Stimulated activated CD8-positive, alpha-beta memory T cell treated with anti-CD3 and anti-CD28 coated beads, Interleukin-4, amount 100 ng/mL, for 4 hours (primary cell): ENCODE measurements at places on chromosomes 7 and 10.

DNA sequence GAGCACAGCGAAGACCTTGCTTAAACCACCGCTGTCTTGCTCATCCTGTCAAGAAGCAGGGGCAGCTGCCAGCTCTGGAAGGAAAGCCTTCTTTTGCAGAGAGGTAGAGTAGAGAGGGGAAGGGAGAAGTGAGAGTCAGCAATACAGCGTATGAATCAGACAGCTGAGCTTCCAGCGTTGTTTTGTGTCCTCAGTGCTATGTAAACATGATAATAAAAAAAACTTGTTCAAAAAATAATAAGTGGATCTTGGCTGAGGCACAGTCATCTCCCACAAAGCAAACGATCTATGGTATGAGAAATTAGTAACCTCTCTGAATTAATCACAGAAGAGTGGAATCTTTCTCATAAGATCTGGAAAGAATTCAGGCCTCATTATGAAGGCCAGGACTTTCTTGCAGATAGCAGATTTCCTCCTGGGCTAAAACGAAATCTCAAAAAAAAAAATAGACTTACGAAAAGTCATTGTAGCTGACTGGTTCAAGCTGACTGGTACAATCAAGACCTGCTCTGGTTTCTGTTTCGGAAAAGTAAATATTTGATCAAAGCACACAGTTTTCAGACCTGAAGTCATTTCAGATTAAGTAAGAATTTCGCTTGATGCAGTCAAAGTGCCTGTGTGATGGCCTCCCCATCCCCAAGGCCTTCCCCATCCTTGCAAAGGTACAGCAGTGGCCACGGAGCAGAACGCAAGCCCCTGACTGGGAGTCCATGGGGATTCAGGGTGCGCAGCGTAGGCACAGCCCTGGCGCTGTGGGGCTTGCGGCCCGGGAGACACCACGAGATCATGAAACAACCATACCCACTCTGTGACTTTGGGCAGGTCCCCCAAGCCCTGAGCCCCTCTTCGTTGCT, 29.4 kb downstream of the CHST15 start:
- no peak for DNase-seq

GRCh38 chr7:107394276-107394675, 75.6 kb upstream of the GPR22 start:
- no peak for DNase-seq

- no peak for DNase-seq
Measured at GRCh38 chr10:117275121-117275520, 34.2 kb downstream of the SLC18A2 start.

DNA sequence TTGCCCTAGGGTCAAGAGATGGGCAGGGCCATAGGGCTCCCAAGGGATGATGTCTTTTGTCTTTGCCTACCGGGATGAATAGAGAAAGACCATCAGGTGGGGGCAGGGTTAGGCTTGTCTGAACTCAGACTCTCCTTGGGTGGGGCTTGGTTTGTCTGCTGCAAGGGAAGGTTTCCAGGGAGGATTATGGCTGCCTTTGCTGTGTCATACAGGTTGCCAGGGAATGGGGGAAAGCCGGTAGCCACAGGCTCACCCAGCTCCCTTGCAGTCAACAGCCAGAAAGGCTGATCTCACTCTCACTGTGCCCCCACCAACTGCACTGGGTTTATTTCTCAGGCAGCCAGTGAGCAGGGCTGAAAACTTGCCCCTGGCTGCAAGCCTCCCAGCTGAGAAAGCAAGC, 253.2 kb downstream of the POLR1F start:
- DNase-seq, result no peak

DNA sequence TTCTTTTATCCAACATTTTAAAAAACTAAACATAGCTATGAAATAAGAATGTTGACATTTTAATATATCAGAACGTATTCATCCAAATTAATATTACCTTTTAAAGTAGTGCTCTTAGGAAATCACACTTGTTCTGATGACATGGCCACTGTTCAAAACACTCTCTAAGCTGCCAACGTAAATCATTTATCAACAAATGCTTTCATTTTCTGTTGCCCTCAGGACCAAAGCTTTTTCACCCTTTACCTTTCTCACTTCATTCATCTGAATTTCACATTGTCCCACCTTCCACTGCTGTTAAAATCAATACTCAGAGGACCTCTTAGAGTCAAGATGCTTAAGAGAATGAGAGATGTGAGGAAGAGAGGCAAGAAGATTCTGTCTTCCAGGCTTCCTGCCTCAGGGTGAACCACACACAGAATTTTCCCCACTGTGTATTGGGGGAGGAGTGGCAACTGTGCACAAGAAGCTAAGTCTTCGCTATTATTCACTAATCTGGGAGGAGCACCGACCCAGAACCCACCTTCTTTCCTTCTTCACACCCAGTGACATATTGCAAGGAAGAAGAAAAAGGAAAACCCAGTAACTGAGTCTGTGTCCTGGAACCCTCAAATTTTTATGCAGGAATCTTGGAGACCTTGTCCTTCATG, 21.0 kb downstream of the HIBADH start:
- DNase-seq, result no peak

- DNase-seq, result no peak
Measured at GRCh38 chr7:2717293-2718261, 29.6 kb downstream of the AMZ1 start.

- no peak for DNase-seq
Measured at GRCh38 chr10:122029499-122030199, 40.7 kb downstream of the TACC2 start.

DNA sequence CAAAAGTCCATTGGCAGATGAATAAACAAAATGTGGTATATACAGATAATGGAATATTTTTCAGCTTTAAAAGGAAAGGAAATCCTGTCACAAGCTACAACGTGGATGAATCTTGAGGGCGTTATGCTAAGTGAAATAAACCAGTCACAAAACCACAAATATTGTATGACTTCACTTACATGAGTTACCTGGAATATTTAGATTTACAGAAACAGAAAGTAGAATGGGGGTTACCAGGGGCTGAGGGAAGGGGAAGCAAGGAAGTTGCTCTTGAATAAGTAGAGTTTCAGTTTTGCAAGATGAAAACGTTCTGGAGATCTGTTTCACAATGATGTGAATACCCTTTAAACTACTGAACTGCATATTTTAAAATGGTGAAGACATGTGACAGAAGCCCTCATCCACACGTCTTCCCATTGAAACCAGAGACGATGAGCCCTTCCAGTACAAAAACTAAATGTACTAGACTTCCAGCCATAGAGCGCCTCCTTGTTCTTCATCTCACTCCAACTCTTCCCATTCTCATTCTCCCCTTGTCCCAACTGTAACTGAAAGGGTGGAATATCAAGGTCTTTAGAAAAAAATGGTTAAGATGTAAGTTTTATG, 62.4 kb downstream of the MICU1 start:
- no peak for DNase-seq

DNA sequence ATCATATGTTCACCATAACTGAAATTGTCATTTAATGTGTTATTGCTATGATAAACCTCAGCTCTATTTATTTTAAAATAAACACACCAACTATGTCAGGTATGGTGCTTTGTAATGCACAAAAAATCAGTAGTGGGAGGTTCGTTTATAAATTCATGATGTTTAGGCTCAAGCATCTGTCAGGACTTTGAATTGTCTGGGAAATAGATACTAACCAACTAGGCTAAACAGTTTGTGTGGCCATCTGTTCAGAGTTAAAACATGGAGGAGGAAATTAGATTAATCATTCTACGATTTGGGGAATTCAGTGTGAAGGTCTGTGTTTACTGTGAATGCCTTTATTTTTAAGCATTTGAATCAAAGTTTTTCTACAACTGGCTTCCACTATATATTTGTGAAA, 212.6 kb upstream of the FZD8 start:
- DNase-seq, result no peak

DNA sequence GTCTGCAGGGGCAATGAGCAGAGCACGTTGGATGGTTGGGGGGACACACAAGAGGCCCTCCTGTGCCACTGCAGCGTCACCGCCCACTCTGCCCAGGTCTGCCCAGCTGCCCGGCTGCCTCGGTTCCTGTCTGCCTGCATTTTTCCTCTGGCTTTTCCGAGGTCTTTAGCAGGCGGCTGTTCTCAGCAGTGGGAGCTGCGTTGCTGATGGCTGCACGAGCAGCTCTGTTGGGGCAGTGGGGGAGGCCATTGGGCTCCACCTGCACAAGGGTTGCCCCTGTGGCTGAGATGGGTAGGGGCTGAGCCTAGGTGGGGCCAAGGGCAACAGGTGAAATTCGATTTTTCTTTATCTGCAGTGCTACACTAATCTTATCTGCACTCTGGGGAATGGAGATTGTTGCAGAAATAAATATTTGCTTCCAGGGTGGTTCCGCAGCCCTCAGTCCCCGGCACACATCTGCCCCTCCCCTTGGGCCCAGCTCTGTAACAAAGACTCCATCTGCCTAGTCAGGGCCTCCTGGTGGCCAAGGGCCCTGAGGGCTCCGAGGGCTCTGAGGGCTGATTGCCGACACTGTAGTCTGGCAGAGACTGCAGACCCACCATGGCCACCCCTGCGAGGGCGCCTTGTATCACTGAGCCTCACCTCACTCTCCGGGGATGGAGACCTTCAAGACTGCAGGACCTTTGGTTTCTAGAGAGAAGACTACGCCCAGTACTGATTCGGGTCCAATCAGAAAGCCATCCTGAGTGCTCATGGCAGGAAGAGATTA, 141.7 kb upstream of the SHH start:
- no peak for DNase-seq

DNA sequence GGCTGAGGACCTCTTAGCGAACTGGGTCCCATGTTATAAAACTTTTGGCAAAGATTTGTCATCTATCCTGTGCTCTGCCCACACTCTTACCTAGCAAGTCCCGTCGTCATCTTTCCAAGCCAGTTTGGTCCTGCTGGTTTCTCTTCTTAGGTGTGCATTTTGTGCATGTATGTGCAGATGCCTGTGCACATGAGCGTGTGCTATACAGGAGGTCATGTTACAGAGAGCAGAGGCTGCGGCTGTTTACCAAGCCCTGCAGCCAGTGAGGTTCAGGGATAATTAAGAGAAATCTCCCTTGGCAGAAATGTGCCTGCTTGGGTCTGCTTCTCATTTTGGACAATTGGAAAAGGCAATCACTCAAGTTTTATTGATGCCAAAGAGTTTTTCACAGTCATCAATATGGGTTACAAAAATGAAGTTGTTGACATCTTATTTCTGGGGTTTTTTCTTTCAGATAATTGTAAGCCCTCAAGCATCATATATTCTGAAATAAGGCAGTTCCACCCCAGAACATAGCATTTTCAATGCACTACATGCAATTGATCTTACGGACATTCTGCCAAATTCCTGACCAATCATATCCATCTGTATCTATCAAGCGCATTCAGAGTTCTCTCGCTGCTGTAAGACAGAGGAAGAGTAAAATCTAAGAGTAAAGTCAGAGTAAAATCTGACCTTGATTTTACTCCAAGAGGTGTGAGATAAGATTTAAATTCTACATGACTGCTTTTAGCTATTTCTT, 361.4 kb upstream of the ZNF32 start:
- no peak for DNase-seq
